ENCODE measurements at places on chromosomes 4 and X. TPM values are rescaled to one million over a fixed set of nuclear protein-coding genes. Genes with fewer than 3 reads are reported as not detected.
A peak's percentile ranks its signal among the peaks of the same experiment; 100 is the strongest.

DNA sequence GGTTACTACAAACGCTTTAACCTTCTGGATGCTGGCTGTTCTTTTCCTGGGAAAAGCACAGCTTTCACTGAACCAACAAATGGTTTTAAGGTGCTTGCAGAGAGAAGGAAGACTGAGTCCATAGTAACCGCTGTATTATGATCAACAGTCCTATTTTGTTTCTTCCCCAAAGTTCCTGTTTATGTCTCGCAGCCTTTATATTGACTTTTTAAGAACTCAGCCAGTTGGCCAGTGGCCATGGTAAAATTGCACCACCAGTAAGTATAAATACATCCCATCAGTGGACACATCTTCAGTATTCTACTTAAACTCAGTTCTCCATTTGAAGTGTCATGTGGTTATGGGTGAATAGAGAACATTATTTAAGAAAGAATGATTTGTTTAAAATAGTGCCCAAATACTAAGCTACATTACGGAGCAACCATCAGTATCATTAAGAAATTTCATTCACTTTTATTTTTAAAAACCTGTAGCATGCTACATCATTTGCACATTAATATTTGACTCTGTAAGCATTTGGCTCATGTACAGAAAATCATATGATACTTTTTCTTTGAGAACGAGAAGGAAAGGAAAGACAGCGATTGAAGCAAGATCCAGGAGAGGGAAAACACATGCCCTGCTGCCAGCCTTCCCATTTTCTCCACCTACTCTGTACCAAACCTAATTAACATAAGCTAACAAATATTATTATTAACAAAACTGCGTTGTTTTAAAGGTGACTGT, 287.0 kb downstream of the ARHGAP24 start:
- no peak for DNase-seq

GRCh38 chr4:181677621-181678020, 565.6 kb upstream of the TENM3 start:
- no peak for DNase-seq

The PNCK gene
- 2.5 TPM for polyA plus RNA-seq

- no peak for DNase-seq
Measured at GRCh38 chr4:7621252-7622035, 186.7 kb upstream of the PSAPL1 start.

DNA sequence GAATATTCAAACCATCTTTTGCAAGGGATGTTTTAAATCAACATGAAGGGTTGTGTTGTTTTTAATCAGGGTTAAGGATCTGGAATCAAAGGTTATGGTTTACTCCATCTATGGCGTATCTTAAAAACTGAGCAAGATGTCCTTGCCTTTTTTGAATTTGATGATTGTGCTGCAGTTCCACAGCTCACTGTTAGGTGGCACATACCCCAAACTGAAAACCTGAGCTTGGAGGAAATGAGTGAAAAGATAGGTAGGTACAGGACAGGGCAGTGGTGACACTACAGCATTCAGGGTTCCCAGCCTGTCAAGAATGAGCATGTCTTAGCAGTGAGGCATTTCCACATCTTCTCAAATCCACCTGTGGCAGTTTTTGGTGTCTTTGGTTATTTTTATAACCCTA, 13.1 kb upstream of the EOLA1 start:
- DNase-seq, result peak; percentile 29

GRCh38 chrX:15301924-15302323, 13.5 kb downstream of the ASB11 start:
- DNase-seq, result no peak

DNA sequence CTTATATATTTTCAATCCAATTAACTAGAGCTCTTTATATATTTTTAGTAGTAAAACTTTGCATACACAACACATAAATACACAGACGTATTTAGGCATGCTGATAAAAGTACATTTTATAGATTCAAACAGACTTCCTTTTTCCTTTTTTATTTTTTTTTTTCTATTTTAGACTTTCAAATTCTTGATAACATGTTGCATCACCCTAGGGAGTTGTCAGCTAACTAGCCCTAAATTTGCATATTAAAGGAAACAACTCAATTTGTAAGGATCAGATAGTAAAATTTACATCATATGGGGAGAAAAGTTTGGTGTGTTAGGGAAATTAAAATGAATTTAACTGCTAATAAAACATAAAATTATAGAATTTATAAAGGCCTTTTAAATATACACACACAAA, 47.4 kb upstream of the APOOL start:
- no peak for DNase-seq

GRCh38 chr4:83378419-83378818, 43.8 kb upstream of the HPSE start:
- DNase-seq, result peak; percentile 58

DNA sequence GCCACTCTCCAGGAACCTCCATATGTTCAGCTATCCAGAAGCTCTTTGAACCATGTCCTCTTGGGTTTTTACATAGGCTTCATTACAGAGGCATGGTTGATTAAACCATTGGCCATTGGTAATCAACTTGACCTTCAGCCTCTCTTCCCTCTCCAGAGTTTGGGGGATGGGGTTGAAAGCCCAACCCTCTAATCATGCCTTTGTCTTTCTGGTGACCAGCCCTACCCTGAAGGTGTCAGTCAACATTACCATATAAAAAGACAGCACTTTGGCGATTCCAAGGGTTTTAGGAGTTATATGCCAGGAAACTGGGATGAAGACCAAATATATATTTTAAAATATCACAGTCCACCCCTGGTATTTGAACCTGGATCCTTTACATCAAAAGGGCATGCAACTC, 222.5 kb downstream of the CHIC1 start:
- no peak for DNase-seq

The TCEAL7 gene
- not detected for polyA plus RNA-seq

The TMEM128 gene
- 29.1 TPM for polyA plus RNA-seq

The TEC gene
- 6.8 TPM for polyA plus RNA-seq

The ADH1A gene
- polyA plus RNA-seq, result not detected

- no peak for DNase-seq
Measured at GRCh38 chrX:94288972-94289371, 615.0 kb downstream of the FAM133A start.

DNA sequence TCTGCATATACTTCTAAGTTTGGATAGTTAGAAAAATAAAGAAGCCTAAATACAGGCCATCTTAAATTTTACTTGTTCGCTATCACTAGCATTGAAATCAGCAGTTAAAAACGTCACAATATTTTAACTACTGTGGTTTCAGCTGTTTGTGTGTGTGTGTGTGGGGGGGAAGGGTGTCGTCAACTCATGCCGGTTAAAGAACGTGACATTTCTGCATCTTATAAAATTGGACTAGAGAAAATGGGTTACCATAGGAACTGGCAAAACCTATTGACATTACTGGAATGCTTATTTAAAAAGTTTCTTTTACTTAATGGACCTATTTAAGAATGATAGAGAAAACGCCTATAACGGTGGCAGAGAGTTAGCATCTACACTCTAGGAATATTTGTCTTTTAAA, 1.2 kb upstream of the CNKSR2 start:
- DNase-seq, result no peak

The PRRG1 gene
- polyA plus RNA-seq, result 3.7 TPM

The SULT1B1 gene
- not detected for polyA plus RNA-seq

- DNase-seq, result no peak
Measured at GRCh38 chrX:110304371-110304770, 13.5 kb downstream of the AMMECR1 start.

GRCh38 chr4:12140864-12141263, 712.2 kb upstream of the HS3ST1 start:
- DNase-seq, result no peak

The NSUN7 gene
- polyA plus RNA-seq, result not detected

The FGF13 gene
- 33.5 TPM for polyA plus RNA-seq

The TRPC5OS gene
- not detected for polyA plus RNA-seq

- DNase-seq, result no peak
Measured at GRCh38 chr4:128525387-128525786, 237.8 kb upstream of the PGRMC2 start.

The GPRIN3 gene
- not detected for polyA plus RNA-seq

GRCh38 chrX:39903343-39903742, 194.4 kb downstream of the BCOR start:
- DNase-seq, result no peak

GRCh38 chr4:161143375-161143774, 1020.4 kb downstream of the FSTL5 start:
- DNase-seq, result no peak

The SMIM43 gene
- not detected for polyA plus RNA-seq

DNA sequence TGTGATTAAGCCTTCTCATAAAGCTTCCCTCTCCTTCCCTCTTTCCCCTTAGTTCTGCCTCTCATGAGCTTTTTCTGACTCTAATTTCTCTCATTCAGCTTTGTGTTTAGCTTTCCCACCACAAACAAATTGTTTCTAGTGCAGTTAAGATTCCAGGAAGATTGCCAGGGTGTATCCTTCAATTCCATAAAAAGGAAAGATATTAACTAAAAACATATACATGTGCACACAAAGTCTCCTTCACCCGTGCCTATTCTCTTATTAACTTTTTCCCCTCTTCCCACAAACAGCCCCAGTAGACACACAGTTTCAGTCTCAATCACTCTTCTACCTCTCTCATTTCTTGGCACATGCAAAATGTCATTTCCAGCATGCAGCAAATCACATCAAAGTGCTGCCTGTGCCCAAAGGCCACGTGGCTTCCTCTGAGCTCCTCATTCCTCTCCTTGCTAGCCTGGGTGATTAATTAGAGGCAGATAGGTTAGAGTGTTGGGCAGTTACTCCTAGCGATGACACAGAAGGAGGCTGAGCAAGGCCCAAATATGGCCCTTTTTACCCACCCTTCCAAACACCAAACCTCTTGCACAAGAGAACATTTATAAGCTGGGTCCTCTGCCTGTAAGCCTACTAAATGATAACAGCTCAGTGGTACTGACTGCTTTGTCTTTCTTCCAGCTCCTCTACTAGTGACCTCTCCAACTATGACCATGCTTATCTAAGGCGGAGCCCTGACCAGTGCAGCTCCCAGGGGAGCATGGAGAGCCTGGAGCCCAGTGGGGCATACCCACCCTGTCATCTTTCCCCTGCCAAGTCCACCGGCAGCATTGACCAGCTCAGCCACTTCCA, 159.6 kb downstream of the SOWAHB start:
- no peak for DNase-seq

- DNase-seq, result no peak
Measured at GRCh38 chr4:184385705-184386141, 88.6 kb downstream of the IRF2 start.

GRCh38 chrX:155246748-155247147, 17.5 kb downstream of the RAB39B start:
- no peak for DNase-seq

- peak; percentile 66 for DNase-seq
Measured at GRCh38 chrX:9995855-9996339, 28.7 kb downstream of the CLDN34 start.

GRCh38 chr4:150289881-150290280, 211.6 kb downstream of the DCLK2 start:
- DNase-seq, result no peak

DNA sequence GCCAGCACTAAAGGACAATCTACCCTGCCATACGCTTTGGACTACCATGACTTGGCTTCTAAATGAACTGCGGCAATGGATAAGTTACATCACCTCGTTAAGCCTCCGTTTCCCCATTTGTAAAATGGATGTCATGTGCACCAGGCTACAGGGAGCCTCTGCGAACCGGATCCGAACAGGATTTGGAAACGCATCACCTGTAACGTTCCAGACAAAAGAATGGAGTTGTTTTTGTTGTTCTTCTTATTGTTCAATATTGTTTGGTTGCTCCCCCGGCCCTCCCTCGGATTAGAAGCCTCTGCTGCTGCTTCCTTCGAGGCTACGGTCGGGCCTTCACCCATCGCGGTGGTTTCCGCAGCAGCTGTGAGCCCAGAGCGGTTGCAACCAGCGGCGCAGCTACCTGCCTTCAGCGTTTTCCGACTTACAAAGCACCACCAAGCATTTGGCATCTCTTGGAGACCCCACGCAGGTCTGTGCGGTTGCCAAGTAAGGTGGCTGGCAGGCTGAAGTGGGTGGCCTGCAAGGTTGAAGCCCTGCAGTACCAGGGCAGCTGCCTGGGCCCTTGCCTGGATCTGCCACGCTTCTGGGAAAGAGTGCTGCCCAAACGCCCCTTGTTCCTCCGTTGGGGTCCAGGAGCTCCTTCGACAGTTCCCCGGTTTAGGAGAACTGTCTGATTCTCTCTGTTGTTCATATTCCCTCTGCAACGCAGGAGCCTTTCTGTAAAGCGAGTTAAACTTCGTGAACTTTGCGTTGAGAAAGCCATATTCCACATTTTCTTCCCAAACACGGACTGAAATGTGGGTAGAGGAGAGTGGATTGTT, 7.1 kb downstream of the NKX3-2 start:
- no peak for DNase-seq

The CT45A7 gene
- polyA plus RNA-seq, result not detected

DNA sequence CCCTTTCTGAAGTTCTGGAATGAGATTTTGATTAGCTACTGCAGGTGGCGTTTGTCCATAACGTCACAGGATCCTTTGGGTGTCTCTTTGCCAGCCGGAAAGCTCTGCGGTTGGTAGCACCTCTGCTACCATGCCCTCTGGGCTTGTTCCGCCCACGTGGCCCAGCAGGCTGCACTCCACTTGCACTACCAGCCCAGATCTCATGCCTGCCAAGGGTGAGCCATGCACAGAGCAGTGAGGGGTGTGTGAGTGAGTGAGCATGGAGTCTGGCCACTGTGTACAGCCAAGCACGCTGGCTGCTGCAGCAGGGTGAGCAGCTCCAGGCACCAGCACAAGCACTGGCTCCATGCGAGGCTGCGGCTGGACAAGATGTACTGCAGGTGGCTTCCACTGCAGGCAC, 6.6 kb upstream of the HNRNPD start:
- no peak for DNase-seq

GRCh38 chr4:168832763-168833575, 177.1 kb downstream of the CBR4 start:
- DNase-seq, result no peak

DNA sequence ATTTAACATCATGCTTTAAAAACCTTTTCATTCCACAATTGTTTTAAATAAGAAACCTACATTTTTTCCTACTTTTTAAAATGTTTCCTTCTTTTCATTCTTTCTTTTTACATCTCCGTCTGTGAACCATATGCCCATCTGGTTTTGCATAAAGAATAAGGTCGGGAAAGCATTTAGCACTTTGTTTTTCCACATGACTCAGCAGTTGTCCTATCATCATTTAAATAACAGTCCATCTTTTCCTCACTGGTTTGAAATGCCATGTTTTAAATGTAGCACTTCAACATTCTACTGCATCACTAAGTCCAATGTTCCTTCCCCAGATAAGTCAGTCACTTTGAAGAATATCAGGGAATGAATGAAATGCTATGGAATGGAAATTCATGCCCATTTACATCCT, 128.4 kb downstream of the SH3RF1 start:
- no peak for DNase-seq

DNA sequence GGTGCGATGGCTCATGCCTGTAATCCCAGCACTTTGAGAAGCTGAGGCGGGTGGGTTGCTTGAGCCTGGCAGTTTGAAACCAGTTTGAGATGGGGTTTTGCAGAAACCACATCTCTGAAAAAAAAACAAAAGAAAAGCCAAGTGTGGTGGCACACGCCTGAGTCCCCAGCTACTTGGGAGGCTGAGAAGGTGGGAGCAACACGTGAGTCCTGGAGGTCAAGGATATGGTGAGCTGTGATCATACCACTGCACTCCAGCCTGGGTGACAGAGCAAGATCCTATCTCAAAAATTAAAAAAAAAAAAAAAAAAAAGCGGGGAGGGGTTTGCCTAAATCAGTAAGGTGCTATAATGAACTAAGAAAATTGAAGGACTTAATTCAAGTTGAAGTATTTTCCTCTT, 58.2 kb upstream of the TBC1D14 start:
- no peak for DNase-seq

GRCh38 chrX:1516596-1517104, 20.3 kb downstream of the P2RY8 start:
- DNase-seq, result no peak

- DNase-seq, result no peak
Measured at GRCh38 chr4:168380290-168380689, 61.7 kb upstream of the DDX60 start.

Measured in K562 (cell line).